ENCODE measurements at places on chromosomes 6 and 20. TPM values are rescaled to one million over a fixed set of nuclear protein-coding genes. Genes with fewer than 3 reads are reported as not detected.

The CAP2 gene
- 15.7 TPM for total RNA-seq

The OR2H1 gene
- total RNA-seq, result not detected

The HMGCLL1 gene
- total RNA-seq, result 0.94 TPM

The MAPK13 gene
- total RNA-seq, result 43.3 TPM

The SOBP gene
- 9.5 TPM for total RNA-seq

The BPI gene
- total RNA-seq, result 0.16 TPM

The INSM1 gene
- total RNA-seq, result not detected

The SOX12 gene
- total RNA-seq, result 12.7 TPM

The SLC17A2 gene
- 0.76 TPM for total RNA-seq

The NKX2-4 gene
- total RNA-seq, result not detected
